ENCODE measurements at places on chromosomes 2 and 18.

DNA sequence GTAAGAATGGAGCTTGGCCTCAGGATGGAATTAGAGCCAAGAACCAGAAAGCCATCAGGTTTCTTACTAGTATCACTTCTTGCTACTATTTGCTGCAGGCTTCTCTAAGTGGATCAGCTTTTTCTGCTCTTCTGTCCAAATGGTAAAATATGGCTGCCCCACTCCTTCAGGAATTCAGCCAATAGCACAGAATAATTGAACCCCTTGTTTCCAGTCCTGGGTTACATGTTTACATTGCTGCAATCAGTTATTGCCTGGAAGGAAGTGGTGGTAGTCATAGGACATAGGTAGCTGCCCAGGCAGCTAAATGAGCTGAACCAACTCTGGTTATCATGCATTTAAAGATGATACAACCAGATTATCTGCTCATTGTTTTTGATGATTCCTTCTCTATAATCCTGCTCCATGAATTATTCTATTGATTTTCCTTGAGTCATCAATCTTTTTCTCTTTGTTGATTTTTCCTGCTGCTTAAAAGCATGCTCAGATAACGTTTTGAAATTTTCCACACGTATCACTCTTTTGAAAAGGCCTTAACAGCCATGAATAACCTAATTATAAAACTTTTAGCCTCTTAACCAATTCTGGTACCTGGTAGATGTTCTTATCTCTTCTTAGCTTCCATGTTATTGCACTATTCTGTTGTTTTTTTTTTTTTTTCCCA lies 12.6 kb downstream of the AGPS start:
- no peak for DNase-seq

DNA sequence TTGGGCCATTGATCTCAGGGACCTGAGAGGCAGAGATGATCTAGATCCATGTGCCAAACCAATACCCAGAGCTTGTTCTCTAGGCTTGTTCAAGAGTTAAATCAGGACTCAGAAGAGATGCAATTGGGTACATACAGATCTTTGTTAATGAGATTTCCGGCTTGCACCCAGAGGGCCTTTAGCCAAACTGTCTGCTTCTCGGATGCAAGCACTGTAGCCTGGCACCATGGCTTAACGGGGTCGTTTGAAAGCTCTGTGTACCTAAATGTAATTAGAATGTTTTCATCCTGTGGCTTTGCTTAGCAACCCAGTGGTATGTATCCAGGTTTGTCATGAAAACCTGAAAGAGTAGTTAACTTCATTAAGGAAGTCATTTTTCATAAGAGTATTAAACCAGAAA lies 94.2 kb downstream of the TPGS2 start:
- no peak for DNase-seq

GRCh38 chr2:73260338-73260984 lies 23.8 kb downstream of the FBXO41 start:
- DNase-seq, result no peak

DNA sequence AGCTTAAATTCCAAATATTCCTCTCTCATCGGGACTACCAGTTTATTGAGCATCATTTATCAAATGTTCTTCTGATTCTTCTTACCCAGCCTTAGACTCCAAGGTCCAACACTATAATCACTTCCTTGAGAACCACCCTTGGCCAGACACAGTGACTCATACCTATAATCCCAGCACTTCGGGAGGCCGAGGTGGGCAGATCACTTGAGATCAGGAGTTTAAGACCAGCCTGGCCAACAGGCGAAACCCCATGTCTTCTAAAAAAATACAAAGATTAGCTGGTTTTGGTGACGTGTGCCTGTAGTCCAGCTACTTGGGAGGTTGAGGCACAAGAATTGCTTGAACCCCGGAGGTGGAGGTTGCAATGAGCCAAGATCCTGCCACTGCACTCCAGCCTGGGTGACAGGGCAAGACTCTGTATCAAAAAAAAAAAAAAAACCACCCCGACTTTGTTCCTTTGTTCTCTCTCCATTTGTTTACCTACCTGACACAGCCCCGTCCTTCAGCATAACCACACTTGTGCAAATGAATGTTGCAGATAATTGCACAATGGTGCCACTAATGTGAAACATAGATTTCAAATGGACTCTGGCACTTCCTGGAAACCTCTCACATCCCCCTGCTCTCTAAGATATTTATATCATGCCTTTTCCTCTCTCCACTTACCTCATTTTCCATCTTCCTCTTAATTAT lies 38.9 kb upstream of the LPIN2 start:
- no peak for DNase-seq

DNA sequence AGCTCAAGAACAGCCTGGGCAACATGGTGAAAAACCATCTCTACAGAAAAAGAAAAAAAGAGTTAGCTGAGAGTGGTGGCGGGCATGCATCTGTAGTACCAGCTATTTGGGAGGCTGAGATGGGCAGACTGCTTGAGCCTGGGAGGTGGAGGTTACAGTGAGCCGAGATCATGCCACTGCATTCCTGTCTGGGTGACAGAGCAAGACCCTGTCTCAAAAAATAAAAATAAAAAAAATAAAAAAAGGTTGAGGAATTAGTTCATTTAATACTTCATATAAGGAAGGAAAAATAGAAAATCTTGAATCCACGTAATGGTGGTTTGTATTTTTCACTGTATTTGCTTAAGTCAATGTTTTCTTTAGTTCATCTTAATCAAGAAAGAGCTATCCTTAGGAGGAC lies 241.7 kb downstream of the TGIF1 start:
- DNase-seq, result no peak

DNA sequence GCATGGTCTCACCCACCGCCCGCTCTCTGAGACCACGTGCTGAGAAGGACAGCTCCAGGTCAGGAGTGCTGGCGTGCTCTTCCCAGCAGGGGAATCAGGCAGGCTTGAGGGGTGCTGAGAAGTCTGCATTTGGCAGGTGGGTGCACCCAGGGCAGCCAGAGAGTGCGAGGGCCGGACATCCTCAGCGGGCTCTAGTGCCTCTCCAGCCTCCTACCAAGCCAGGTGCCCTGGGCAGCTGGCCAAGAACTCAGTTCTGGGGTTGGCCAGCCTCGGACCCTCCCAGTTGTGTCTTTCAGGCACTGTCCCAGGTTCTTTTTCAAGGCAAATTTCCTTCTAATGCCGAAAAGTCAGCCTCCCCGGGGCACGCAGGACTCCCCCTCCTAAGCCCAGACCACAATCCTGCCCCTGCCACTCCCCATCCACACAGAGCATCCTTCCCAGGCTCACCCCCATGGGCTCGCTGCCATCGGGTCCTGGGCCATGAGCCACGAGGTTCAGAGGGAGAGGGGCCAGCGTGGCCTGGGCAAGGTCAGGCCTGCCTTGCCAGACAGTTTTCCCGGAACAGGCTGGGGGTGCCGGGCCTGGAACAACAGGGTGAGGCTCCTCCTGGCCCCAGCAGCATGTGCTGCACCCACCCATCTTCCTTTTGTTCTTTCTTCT lies 52.2 kb upstream of the GPC1 start:
- no peak for DNase-seq

DNA sequence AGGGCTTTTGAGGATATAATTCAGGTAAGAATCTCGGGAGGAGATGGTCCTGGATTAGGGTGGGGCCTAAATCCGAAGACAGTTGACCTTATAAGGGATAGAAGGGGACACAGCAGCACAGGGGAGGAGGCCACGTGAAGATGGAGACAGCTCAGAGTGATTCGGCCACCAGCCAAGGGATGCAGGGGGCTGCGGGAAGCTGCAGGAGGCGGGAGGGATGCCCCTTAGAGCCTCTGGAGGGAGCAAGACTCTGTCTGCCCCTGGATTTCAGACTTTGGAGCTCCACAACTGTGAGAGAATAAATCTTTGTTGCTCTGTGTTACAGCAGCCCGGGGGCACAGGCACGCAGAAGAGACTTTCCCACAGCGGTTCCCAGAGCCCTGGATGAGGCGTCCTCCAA lies 143.7 kb downstream of the ASB1 start:
- no peak for DNase-seq

- no peak for DNase-seq
These were observed 79.6 kb upstream of the RAB12 start for GRCh38 chr18:8529609-8530008.

DNA sequence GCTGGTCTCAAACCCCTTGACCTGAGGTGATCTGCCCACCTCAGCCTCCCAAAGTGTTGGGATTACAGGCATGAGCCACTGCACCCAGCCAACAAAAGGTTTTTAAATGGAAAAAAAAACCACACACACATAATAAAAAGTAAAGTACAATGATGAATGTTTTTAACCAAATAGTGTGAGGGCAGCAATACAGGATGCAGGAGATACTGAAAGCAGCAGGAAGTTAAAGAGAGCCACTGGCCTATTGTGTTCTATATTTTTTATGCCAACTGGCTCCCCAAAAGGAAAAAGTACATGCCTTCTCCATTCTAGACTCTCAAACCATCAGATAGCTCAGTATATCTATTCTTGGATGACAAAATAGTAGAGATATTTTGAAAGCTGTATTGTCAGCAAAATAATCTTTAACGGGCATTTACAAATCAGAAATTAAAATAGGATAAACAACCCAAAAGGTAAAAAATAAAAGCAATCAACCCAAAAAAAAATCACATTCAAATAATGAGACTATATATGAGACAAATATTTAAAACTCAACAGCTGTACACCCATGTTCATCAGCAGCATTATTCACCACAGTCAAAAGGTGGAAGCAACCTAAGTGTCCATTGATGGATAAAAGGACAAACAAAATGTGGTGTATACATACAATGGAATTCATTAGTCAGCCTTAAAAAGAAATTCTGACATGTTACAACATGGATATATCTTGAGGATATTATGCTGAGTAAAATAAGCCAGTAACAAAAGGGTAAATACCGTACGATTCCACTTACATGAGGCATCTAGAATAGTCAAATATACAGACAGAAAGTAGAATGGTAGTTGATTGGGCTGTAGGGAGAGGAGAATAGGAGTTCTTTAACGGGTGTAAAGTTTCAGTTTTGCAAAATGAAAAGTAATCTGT lies 26.2 kb downstream of the GPATCH11 start:
- DNase-seq, result no peak

DNA sequence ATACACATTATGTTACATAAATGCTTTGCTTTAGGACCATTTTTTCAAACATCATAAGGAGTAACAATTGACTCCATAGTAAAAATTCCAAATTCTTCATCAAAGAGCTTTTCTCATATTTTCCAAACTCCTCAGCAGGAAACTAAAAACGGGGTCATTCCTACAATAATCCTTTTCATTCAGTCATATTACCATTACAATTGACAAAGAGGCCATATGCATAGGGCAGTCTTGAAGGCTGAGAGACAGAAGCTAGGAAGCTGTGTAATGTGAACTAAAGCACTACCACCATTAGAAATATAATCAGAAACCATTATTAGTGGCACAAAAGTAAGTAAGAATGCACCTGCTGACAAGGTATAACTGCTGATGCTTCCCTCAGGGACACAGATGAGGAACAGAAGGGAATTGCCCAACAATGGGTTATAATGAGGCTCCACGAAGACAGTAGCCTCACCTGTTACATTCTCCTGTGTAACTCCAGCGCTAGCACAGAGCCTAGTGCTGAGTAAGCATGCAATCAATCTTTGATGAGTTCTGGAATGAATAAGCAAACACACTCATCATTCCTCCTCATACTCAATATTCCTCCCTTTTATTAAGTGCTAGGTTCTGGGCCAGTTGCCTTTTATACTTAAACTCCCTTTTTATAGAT lies 942.3 kb downstream of the CPS1 start:
- DNase-seq, result no peak

DNA sequence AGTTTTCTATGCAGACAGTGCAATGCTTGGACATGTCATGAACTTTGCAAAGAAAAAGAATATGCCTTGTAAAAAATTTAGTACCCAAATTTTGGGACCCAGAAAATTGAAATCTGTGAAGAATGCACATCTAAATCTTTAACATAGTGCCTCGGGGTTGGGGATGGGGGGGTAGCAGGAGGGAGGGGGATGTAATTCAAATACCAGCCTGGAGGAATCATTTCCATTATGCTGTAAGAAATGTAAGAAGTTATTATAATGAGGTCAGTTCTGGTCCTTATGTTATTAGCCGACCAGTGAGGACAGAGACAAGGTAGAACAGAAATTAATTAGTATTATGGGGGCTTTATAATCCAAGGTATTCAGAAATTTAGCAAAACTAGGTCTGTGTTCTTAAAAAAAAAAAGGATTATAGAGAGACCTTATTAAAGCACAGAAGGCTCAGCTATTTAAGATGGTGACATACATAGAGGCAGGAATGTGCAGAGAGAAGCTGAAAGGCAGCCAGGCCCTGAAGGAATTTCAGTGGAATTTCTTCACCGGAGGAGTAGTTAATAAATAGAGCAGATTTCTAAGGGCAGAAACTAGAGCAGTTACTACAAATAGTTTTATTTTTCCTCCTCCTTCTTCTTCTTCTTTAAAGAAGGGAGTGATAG lies 89.0 kb upstream of the RBMS1 start:
- DNase-seq, result no peak

GRCh38 chr2:207674266-207674774 lies 37.1 kb upstream of the CCNYL1 start:
- DNase-seq, result no peak

DNA sequence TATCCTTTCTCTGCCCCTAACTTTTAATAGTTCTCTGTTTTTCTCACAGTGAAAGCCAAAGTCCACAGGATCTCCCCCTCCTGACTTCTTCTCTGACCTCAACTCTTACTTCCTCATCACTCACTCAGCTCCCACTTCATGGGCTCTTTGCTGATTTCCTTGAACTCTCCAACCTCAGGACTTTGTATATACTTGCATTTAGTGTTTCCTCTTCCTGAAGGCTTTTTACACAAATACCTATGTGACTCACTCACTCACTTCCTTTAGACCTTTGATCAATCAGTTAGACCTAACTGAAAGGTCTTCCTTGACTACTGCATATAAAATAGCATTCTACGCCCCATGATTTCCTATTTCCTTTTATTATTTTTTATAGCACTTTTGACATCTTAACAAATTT lies 233.1 kb upstream of the MEX3C start:
- no peak for DNase-seq

GRCh38 chr18:62585274-62586150 lies 62.7 kb downstream of the ZCCHC2 start:
- DNase-seq, result no peak

- no peak for DNase-seq
These were observed 189.4 kb upstream of the ARL4C start for GRCh38 chr2:234686088-234686890.

DNA sequence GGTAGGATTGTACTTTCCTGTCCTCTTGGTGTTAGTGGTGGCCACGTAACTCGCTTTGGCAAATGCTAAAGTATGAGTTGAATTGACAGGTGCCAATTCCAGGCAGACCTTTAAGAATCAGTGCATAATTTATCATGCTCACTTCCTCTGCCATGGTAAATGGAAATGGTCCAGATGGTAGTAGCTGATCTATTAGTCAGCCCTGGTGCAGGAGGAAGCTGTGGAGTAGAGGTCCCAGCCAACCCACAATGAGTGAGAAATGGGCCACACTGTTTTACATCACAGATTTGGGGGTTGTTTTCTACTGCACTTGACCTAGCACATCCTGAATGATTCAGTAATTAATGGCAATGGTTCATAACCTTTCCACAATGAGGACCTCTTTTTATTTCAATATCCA lies 104.4 kb downstream of the RGPD3 start:
- DNase-seq, result no peak

DNA sequence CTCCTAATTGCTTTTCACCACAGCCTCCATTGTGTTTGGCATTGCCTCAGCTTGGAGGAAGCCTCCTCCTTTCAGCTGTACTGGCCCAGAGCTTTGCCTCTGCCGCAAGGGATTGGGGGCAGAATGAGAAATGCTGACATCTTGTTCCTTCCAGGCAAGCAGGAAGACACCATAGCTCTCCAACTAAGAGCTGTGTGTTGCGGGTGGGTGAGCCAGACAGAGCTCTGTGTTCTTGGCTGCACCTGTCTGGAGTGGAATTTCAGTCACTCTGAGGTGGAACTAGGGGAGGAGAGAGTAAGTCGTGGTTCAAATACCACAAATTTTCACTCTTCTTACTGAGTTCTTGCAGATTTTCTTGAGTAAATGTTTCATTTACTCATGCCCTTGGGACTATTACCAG lies 36.6 kb upstream of the KCNF1 start:
- DNase-seq, result no peak

All from activated T-cell treated with anti-CD3 and anti-CD28 coated beads for 1 hour (primary cell).